ENCODE measurements at places on chromosomes 12 and 14.

- DNase-seq = peak; percentile 20
Observed at GRCh38 chr12:62537551-62537950, 70.9 kb downstream of the MON2 start.

GRCh38 chr12:2335109-2335508, 282.3 kb downstream of the CACNA1C start:
- no peak for DNase-seq

DNA sequence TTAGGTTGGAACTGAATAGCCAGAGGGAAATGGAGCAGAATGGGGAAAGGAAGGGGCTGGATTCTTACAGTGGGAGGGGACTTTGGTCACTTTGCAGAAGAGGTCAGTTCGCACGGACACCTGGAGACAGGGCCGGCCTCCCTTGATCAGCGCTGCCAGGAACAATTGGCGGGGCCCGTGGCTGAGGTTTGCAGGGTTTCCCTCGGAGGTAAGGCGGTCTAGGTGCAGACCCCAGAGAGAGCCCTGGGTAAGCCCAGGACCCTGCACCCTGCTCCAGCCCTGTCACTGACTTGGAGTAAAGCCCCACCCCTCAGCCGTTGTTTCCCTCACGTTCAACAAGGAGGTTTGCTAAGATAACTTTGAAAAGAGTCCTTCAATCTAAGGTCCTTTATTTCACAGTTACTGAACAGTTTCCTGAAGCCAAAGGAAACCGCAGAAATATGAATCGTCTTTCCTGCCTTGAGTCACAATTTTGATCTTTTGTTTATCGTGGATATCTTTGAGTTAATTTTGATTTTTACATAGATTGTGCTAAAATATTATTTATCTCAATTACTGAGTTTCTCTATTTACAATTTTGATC, 231.4 kb upstream of the RTL1 start:
- DNase-seq = no peak

DNA sequence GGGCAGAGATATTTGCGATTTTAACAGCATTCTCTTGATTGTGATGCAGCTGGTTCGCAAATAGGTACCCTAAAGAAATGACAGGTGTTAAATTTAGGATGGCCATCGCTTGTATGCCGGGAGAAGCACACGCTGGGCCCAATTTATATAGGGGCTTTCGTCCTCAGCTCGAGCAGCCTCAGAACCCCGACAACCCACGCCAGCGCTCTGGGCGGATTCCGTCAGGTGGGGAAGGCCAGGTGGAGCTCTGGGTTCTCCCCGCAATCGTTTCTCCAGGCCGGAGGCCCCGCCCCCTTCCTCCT, 271 bp upstream of the PSEN1 start:
- no peak for DNase-seq

DNA sequence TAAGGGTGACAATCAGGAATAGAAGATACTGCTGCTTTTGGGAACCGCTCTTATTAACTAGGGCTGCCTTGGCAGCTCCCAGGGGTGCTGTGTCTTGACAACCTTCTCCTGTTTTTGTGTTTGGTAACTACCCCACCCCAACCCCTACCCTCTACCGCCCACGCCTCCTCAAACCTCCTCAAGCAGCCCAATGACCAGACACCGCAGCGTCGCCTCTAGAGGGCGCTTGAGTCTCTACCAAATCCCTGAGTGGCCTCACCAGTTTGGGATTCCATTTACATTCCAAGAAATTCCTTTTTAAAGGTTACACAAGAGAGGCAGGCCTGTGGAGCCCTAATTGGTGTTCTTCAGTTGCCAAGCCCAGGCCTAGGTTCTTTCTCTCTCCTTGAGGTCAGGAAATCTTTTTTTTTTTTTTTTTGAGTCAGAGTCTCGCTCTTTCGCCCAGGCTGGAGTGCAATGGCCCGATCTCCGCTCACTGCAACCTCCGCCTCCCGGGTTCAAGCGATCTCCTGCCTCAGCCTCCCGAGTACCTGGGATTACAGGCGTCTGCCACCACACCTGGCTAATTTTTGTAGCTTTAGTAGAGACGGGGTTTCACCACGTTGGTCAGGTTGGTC, 72.4 kb upstream of the USP44 start:
- DNase-seq = peak; percentile 79
